Cardiac atrium fibroblast (primary cell): ENCODE measurements at places on chromosomes 3 and 15. TPM values are rescaled to one million over a fixed set of nuclear protein-coding genes. Genes with fewer than 3 reads are reported as not detected.

Gene ADAMTSL3
- 3.9 and 7.2 TPM in 2 replicates for total RNA-seq

Gene DUOX1
- total RNA-seq = not detected in 2 replicates

Gene SLCO2A1
- total RNA-seq = 4.2 and 4.5 TPM in 2 replicates

Gene CORO2B
- 15.9 and 17.3 TPM in 2 replicates for total RNA-seq

Gene ITIH4
- 0.49 and 4.5 TPM in 2 replicates for total RNA-seq

Gene KCNMB2
- under 0.01 TPM in 1 of 2 replicates, not detected in the other for total RNA-seq

Gene GOLGA6L22
- total RNA-seq = not detected in 2 replicates

Gene GRIP2
- under 0.01 TPM in 1 of 2 replicates, not detected in the other for total RNA-seq
